ENCODE measurements at places on chromosomes 7 and 10.
A peak's percentile ranks its signal among the peaks of the same experiment; 100 is the strongest.

DNA sequence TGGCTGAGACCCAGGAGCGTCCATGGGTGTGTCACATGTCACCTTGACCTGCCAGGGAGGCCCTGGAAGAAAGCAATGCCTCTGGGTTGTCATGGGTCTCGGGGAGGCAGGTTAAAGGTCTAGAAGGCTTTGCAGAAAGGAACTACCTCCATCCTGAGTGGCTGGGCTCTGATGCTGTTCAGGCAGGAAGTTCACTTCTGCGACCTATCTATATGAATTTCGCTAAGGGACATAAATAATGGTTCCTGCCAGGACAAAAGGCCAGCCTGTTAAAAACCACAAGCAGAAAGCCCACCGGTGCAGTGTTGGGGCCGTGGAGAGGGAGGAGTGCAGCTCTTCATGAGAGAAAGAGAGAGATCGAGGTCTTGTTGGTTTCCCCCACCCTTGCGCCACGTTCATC is 182.9 kb downstream of the PTPN20 start:
- no peak for DNase-seq

DNA sequence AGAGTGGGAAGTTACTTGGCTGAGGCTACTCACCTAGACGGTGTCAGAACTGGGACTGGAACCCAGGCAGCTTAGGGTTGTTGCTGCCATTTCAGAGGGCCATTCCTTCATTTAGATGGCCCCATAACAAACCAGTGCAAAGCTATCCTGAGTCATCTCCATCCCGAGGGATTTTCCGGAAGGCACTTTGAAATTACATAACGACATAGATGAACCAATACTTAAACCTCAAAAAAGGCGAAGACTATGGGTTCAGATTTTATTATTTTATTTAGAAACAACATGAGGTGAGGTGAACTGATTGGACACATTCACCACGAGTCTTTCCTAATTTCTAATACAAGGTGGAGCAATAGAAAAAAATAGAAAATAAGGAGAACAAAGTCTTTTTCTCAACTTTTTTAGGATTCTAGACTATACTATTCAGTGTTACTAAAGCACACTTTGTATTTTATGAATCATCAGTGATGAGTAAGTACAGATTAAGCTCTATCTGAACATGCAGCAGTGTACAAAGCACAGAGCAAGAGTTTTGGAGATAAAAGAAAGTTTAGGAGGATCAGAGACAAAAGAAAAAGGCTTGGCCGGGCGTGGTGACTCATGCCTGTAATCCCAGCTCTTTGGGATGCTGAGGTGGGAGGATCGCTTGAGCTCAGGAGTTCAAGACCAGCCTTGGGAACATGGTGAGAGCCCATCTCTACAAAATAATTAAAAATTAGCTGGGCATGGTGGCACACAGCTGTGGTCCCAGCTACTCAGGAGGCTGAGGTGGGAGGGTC is 79.5 kb upstream of the SVIL start:
- no peak for DNase-seq

GRCh38 chr7:85529201-85529600 is 342.3 kb upstream of the SEMA3D start:
- DNase-seq = no peak

GRCh38 chr10:63919575-63920279 is 398.5 kb downstream of the REEP3 start:
- no peak for DNase-seq

- DNase-seq = no peak
Measured at GRCh38 chr7:76296743-76297740, 5.4 kb upstream of the HSPB1 start.

- DNase-seq = no peak
Measured at GRCh38 chr10:48699011-48699627, 14.4 kb downstream of the WDFY4 start.

DNA sequence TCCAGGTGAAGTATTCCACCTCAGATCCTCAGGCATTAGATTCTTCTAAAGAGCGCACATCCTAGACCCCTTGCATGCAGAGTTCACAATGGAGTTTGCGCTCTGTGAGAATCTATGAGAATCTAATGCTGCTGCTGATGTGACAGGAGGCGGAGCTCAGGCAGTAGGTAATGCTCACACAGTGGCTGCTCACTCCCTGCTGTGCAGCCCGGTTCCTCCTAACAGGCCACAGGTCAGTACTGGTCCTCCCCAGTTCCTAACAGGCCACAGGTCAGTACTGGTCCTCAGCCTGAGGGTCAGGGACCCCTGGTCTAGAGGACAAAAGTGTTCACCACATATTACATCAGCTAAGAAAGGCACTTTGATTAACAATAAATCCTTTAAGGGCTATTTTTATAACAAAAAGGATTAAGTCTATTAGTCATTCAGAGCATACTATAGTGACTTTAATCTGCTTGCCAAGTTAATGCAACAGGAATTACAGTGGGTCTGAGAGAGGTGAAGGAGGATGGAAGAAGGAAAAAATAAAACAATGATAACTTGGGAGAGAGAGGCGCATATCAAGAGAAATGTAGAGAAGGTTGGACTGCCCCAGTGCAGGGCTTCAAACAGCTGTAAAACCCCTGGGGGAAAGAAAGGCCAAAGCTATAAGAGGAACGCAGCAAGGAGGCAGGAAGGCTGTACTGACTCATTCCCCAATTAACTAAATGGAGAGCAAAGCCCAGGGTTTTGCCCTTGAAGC is 49.2 kb downstream of the CUL2 start:
- DNase-seq = no peak

- DNase-seq = no peak
Measured at GRCh38 chr10:132710746-132711612, 75.0 kb downstream of the NKX6-2 start.

- no peak for DNase-seq
Measured at GRCh38 chr10:108086502-108086901, 922.0 kb upstream of the SORCS1 start.

- DNase-seq = no peak
Measured at GRCh38 chr10:8052956-8053445, 1.5 kb upstream of the GATA3 start.

- no peak for DNase-seq
Measured at GRCh38 chr7:43594020-43594419, 11.1 kb downstream of the STK17A start.

GRCh38 chr7:29684787-29685650 is 121.3 kb upstream of the WIPF3 start:
- DNase-seq = peak; percentile 49

GRCh38 chr10:34075254-34075926 is 739.7 kb downstream of the PARD3 start:
- DNase-seq = no peak

DNA sequence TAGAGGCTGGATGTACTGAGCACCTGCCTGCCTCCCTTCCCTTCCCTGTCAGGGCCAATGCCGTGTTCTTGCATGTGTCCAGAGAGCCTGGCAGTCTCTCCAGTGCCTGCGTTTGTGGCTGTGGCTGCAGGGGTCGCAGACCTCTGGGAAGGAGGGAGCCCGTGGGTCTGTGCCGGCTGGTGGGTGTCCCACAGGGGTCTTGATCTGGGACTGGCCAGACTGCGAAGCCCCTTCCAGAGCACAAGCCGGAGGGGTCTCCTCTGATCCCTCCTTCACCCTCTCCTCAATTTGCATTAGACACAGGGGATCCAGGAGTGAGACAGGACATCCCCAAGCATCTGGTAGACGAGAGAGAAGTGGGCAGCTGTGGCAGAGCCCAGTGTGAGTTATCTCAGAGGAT is 199.2 kb downstream of the ADARB2 start:
- DNase-seq = no peak

- DNase-seq = no peak
Measured at GRCh38 chr7:98286093-98286539, 4.6 kb downstream of the BRI3 start.

DNA sequence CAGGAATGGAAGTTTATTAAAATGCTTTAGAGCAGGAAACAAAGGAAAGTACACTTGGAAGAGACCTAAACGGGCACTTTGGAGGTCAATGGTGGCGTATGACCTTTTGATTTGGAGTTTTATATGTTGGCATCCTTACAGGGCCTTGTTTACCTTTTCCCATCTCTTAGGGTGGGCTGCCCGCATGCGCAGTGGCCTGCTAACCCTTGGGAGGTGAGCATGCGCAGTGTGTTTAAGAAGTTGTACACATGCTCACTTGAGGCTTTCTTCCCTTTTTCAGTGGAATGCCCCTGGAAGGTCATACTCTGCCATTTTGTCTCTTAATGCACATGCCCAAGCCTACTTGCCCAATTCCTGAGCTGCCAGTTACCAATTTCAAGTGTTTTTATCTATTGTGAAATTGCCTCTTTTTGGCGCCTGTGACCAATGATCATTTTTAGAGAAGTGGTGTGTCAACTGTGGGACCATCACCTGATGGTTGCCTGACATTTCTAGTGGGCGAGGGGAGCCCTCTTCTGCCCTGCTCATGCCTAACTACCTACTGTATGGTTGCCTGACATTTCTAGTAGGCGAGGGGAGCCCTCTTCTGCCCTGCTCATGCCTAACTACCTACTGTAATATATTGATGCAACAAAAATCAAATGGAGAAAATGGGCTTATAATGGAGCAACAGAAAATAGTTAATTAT is 138.0 kb downstream of the PPP1R9A start:
- DNase-seq = no peak

DNA sequence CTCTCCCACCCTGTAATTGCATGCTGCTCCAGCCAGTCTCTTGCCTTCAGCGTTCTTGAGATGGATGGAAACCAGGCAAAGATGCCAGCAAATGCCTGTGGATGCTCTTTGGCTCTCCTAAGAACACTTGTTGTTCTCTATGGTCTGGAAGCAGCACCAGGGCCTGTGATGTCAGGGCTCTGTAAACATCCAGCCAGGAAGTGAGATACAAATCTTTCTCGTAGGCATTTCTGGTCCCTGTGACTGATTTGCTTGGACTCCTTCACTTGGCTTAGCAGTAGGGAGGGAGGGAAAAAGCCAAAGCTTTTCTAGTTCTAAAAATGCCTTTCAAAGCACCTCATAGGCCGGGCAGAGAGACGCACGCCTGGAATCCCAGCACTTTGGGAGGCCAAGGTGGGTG is 201.3 kb downstream of the REEP3 start:
- no peak for DNase-seq

DNA sequence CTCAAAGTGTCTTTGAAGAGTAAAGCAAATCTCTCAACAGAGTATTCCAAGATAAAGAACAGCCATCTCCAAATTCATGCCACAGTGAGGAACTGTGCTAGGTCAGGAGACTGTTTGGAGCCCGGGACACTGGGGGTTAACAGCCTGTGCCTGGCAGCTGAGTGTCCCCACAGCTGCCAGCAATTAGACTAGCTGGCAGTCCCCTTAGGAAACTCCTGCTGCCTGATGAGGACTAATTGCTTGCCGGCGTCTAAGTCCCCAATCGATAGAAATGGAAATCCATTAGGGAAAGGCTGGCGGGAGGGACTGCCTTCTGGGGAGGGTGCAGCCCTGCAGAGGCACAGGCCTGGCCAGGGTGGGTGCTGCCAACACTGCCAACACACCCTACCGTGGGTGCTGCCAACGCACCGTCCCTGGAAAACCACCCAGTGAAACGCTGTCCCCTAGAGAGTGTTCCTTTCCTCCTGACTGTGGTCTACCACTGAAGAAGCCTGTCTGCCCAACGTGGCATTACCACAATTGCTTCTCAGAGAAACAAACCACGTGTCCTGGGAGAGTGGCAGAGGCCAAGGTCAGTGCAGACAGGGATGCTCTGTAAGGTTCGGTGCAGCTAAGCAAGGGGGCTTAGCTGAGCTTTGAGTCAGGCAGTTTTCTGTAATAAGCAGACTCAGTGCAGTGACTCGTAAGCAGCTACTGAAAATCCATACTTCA is 60.8 kb downstream of the XRCC2 start:
- DNase-seq = no peak

GRCh38 chr10:77168861-77169260 is 468.7 kb downstream of the KCNMA1 start:
- DNase-seq = no peak

All from hematopoietic multipotent progenitor cell treated with erythropoietin and hydrocortisone succinate and interleukin-3 and kit ligand, for 15 days (in vitro differentiated cells).